ENCODE measurements at places on chromosomes 12 and 14.

DNA sequence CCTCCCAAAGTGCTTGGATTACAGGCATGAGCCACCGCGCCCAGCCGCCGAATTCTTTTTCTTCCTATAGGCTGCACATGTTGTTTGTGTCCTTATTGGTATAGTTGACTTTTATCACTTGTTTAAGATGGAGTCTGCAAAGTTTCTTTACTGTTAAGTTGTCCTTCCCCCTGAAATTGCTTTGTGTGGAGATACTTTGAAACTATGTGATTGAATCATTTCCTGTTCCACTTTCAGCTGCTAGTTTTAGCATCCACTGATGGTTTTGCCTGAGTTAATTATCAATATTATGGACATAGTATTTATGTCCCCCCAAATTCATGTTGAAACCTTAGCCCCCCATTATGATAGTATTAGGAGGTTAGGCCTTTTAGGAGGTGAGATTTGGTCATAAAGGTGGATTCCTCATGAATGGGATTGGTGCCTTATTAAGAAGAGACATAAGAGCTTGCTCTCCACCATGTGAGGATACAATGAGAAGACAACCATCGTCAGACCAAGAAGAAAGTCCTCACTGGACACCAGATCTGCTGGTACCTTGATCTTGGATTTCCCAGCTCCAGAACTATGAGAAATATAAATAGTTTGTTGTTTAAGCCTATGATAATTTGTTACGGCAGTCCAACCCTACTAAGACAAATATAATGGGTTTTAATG lies 34.9 kb downstream of the PPHLN1 start:
- no peak for DNase-seq

DNA sequence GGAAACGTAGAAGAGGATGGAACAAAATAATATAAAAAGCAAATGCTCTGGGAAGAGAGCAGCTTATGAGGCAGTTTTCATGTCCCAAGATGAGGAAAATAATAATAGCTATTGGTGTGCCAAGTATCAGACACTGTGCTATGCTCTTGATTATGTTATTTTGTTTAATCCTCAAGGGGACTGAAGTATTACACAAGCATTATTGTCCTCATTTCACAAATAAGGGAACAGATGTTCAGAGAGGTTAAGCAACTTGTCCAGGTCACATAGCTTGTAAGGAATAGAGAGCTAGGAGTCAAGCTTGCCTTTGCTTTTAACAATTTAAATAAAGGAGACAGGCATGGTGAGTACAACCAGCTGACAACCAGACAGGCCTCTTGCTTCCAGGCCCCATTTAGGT lies 26.9 kb upstream of the LTBP2 start:
- DNase-seq, result no peak

GRCh38 chr12:25186038-25186787 lies 8.7 kb downstream of the DNAI7 start:
- no peak for DNase-seq

DNA sequence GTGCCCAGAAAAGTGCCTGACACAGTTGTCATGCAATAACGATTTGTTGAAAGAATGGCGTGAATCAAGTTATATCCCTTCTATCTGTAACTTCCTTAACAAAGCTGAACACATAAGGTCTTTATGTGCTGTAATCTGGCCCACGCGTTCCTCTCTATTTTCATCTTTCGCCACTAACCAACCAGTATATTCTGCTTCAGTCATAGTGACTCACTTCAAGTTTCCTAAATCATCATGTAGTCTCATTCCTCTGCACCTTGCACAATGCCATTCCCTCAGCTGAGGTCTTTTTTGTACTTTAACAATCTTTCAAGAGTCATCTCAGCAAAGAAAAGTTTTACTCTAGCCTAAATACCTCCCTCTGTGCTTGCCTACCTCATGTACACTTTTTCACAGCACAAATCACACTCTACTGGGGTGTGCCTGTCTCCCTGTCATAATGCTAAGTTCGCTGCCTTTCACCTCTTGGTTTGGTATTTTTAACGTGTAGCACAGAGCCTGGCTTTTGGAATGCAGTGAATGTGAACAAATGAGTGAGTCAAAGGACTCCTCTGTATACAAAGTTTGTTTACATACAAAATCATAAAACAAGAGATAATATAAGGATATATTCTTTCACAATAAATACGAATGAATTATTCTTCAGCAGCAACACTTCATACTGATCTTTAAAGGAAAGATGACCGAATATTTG lies 2.9 kb upstream of the CMAS start:
- no peak for DNase-seq

- DNase-seq, result no peak
These were observed 250.1 kb upstream of the PRKD1 start for GRCh38 chr14:30177781-30178180.

- no peak for DNase-seq
These were observed 57.7 kb downstream of the MVK start for GRCh38 chr12:109631302-109631701.

DNA sequence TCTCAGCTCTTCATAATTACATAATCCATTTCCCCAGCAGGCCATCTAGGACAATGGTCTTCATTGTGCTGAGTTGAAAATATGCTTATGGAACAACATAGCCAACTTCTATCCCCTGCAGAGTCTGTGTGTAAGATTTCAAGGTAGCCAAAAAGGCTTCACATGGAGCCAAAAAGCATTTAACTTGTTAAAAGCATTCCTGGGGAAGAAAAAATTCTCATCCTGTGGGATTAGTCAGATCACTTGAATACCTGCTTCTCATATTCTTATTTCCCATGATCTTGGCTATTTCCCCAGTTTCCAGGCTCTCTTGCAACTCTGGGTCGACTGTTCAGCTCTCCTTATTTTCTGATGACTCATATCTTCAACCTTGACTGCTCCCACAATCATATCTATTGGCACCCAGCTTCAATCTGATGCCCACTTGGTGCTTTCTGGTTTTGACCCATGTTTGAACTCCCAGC lies 178.9 kb downstream of the KLHL28 start:
- peak; percentile 65 for DNase-seq

DNA sequence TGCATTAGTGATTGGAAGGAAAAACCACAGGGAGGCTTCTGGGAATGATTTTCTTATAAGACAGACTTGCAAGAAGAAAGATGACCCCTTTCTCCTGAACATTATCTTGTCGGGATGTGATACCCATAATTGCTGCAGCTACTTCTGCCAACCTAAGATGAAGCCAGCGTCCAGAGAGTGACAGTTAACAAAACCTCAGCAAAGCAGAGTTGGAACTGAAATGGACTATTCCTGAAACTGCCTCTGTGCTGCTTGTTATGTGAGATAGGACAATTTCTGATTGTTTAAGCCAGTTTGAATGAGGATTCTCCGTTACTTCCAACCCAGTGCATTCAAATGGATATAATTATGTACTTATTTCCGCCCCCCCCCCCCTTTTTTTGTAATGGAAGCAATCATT lies 204.5 kb downstream of the ERC1 start:
- no peak for DNase-seq

- no peak for DNase-seq
These were observed 60.6 kb downstream of the SPRING1 start for GRCh38 chr12:116677202-116677661.

- DNase-seq, result peak; percentile 77
These were observed 9.3 kb downstream of the KRAS start for GRCh38 chr12:25241167-25242020.

DNA sequence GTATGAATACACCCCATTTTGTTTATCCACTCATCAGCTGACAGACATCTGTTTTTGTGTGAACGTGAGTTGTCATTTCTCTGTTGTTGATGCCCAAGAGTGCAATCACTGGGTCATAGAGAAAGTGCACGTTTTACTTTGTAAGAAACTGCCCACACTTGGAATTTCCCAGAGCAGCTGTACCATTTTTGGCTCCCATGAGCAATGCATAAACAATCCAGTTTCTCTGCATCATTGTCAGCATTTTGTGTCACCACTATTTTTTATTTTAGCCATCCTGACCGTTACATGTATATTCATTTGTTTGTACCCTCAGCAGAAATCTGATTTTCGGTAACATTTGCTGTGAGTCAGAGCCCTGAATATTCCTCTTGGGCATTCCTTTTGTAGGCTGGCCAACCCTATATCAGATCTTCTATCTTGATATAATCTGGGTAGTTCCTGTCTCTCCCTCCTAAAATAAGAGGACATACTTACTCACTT lies 62.7 kb downstream of the RBM19 start:
- no peak for DNase-seq

DNA sequence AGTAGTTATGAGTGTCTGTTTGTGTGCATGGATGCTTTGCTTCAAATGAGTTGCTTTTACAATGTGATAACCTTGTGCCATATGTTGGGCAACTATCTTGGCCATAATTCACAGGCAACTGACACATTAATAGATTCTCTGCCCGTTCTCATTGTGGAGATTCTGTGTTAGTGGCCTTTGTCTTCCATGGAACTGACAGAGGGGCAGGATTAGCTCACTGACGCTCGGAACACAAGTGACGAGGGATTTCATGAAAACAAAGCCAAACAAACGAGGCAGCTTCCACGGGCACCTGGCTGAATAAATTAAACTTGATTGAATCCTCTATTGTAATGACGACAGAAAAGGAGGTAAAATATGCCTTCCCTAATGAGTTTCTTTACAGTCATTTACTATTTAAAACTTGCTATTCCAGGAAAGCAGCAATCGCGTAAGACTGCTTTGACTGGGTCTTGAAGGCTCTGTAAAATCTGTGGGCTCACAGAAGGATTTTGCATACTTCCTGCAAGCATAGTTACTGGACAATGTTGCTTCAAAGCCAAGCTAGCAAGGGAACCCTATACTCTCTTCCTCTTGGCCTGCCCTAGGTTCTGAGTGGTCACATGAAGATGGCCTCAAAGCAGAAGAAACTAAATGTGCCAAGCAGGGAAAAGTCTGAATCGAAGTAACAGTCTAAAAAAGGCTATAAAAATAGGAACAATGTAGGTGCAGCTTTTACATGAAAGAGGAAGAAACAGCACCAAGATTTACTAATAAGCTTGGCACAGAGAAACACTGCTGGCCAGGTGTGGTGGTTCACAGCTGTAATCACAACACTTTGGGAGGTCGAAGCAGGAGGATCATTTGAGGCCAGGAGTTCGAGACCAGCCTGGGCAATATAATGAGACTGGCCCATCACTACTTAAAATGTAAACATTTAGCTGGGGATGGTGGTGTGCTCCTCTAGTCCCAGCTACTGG lies 28.1 kb upstream of the SINHCAF start:
- no peak for DNase-seq

GRCh38 chr12:15728118-15728598 lies 61.0 kb downstream of the EPS8 start:
- no peak for DNase-seq

DNA sequence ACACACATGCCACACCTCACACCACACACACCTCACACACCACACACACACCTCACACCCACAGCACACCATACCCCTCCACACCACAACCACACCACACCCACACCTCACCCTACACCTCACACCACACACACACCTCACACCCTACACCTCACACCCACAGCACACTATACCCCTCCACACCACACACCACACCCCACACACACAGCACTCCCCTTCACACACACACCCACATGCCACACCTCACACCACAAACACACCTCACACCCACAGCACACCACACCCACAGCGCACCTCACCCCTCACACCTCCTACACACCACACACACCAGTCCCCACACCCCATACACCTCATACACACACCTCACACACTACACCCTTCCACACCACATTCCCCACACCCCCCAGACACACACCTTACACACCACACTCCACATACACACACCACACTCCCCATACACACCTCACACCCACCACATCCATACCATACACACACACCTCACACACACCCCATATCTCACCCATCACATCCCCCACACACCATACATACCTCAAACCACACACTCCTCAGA lies 80.0 kb downstream of the ACTN1 start:
- no peak for DNase-seq

DNA sequence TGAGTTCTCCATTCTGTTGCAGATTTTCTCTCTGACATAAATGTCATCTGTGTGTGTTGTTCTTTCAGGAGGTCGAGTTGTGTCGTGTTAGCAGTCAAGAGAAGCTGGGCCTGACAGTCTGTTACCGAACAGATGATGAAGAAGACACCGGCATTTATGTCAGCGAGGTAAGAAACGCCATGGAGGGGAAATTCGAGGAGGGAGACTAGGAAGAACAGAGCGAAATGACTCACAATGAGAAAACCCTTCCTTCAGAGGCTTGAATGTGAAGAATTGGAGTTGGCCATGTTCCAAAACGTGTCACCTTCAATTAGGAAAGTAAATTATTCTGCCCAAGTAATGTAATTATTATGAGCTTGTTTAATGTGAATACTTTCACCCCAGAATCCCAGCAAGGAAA lies 364.5 kb downstream of the PDZRN4 start:
- DNase-seq, result no peak

- DNase-seq, result no peak
These were observed 109.3 kb downstream of the PTPRQ start for GRCh38 chr12:80553316-80553715.

- DNase-seq, result no peak
These were observed 2.0 kb upstream of the CCDC197 start for GRCh38 chr14:93994919-93995682.

DNA sequence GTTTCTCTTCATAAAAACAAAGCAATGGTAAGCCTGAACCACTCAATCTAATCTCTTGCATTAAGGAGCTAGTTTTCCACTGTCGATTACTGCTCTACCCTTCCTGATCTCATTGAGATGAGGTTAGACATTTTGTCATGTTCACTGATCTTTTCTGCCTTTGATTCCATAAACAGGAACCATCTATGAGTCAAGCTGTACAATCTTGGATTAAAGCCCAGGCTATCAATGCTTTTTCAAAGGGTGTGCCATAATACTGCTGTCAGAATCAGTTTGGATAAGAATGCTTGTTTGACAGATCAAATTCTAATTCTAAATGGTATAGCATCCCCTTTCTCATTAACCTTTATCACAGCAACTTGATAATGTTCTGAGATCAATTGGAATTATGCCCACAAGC lies 16.1 kb downstream of the GRIP1 start:
- DNase-seq, result no peak

GRCh38 chr12:90456248-90456647 lies 498.7 kb downstream of the CCER1 start:
- no peak for DNase-seq

DNA sequence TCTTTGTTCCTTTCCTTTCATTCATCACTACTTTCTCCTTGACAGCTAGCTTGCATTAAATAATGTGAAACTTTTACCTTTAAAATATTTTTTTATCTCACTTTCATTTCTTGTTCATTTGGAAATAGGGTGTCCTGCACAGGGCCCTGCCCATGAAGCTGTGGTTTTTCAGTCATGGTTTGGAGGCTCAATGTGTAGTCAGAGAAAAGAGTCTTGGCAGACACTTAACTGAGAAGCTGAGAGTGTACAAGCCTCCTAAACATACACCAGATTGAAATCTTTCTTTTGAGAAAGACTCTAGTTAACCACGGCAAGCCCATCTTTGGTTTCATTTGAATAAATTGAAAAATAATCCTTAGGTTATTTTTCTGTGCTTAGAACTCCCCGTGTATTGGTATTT lies 74.2 kb downstream of the KICS2 start:
- DNase-seq, result no peak
